ENCODE measurements at places on chromosomes 6 and 20.

DNA sequence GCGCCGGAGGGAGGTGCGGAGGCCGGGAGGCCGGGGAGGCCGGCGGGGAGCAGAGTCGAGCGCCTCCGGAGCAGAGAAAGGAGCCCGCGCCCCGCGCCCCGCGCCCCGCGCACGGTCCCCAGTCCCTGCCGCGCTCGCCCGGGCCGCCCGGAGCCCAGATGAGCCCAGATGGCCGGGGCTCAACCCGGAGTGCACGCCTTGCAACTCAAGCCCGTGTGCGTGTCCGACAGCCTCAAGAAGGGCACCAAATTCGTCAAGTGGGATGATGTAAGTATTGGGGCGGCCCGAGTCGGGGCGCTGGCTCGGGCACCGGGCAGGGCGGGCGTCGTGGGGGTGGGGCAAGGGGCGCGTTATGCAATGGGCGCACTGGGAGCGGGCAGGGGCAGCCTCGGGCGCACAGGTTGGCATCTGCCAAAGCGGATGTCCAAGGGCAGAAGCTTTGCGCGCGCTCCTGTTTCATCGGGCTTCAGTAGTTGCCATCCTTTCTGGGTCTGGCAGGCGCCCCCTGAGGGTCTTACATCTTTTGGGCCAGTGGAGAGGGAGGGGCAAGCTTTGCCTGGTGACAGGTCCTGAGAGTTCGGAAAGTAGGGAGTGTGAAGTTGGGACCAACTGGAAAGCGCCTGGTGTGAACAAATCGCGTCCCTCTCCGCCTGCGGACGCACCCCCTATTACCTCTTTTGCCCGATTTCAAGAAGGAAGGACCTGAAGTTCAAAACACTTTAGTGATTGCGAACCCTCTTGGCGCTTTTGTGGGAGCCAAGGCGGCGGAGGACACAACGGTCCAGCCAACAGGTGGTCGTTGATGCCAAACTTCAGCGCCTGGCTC is 631 bp downstream of the PLCB1 start:
- DNase-seq: no peak

DNA sequence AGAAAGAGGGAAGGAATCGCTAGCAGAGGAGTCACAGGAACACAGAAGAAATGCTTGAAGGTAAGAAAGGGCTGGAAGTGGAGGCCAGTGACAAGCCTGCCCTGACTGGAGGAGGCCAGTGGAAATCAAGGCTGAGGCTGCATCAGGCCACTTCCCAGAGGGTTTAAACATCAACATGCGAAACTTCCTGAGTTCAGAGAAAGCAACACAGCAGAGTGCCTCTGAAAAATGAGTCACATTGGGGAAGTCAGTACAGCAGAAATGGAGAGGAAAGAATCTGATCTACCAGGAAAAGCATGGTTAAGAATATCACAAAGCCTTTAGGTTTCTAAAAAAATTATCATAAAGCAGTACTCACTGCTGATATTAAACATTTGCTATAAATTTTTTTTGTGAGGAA is 23.3 kb downstream of the NAPB start:
- no peak for DNase-seq

DNA sequence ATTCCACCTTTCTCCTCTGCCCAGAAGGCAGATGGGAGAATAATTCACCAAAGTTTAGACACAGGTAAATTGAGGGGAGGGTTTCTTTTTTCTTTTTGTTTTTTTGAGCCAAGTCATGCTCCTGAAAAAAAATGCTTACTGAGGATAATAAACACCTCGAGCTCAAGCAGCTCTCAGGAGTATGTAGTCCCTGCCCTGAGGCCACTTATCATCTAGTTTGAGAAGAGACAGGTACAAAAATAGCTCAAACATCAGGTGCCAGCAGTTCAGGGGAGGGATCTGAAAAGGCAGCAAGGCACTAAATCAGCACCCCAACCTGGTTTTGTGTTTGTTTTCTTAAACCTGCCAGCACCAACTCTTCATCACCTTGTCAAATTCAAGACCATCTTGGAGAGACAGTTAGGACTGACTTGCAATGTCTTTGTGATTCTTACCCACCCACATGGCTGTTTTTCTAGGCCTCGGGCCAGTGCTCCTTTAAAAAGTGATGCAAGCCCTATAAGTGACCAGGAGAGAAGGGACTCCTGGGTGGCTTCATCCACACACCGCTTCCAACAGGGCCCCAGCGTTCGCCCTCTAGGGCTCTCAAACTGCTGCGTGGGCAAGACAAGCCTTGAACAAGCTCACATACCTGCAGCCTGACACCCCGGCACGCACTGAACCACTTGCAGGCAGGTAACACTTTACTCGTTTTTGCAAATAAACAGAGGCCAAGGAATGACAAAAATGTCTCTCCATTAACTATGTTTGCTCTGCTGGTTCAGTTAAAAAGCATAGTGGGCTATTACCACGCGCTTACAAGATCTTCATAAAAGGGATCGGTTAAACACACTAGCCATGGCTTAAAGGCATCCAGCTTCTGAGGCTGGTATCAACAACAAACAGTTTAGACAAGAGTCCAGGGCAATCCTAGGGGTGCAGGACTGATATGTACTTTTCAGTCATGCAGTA is 13.9 kb downstream of the JAG1 start:
- no peak for DNase-seq

- no peak for DNase-seq
Measured at GRCh38 chr6:90253631-90254030, 43.0 kb downstream of the BACH2 start.
